Right lobe of liver (tissue), 6 donors: ENCODE measurements at places on chromosomes 13 and 19. TPM values are rescaled to one million over a fixed set of nuclear protein-coding genes. Genes with fewer than 3 reads are reported as not detected.
A peak's percentile ranks its signal among the peaks of the same experiment; 100 is the strongest.

The CPT1C gene
- 0.48 TPM for total RNA-seq

DNA sequence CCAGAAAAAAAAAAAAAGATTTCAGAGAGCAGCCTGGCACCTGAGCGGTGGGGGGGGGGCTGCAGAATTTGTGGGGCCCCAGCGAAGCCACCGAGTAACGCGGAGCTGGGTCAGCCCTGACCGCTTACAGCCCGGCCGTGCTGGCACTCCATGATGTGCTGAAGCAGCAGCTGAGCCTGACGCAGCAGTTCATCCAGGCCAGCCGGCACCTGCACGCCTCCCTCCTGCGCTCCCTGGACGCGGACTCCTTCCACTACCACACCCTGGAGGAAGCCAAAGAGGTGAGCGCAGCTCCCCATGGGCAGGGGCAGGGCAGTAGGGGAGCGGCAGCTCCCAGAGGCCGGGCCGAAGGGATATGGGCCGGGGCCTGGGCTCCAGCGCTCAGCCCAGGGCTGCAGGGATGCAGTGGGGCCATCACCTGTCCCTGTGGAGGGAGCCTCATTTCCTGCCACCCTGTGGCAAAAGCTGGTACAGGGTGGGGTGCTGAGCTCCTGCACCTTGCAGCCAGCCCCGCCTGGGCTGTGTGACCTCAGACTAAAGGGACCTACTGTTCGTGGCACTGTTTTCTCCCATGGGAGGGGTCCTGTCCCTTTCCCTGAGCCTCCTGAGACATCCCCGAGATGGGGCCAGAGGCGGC lies 18.3 kb downstream of the C19orf44 start:
- H3K36me3 ChIP-seq = peaks cover 26% of the 10 kb centered on the region
- no peaks in the 10 kb centered on the region for H3K27me3 ChIP-seq
- no peaks in the 10 kb centered on the region for H3K4me1 ChIP-seq
- H3K4me3 ChIP-seq = no peak overlapping the region
- no peak for DNase-seq
- no peak overlapping the region for H3K27ac ChIP-seq

The ZNF578 gene
- total RNA-seq = not detected

The ANGPTL8 gene
- 284 TPM for total RNA-seq

The GJA3 gene
- not detected for total RNA-seq

DNA sequence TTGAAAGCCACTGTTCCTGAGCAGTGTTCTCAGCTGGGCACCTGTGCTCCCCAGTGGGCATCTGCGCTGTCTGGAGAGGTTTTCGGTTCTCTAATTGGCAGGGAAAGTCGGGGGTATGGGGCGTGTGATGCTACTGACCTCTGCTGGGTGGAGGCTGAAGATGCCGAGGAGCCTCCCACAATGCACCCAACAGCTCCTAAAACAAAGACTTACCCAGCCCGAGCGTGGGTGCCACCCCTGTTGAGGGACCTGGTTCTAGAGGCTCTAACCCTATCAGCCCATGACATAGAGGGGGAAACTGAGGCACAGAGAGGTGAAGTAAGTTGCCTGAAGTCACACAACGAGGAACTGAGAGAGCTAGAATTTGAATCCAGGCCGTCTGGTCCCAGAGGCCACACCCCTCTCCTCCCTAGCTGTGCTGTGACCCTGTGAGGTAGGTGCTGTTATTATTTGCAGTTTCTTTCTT lies 2.3 kb downstream of the SPACA4 start:
- no peak overlapping the region for H3K27ac ChIP-seq
- no peak overlapping the region for H3K4me3 ChIP-seq
- no peaks in the 10 kb centered on the region for H3K36me3 ChIP-seq
- H3K27me3 ChIP-seq = no peaks in the 10 kb centered on the region
- H3K4me1 ChIP-seq = no peaks in the 10 kb centered on the region

DNA sequence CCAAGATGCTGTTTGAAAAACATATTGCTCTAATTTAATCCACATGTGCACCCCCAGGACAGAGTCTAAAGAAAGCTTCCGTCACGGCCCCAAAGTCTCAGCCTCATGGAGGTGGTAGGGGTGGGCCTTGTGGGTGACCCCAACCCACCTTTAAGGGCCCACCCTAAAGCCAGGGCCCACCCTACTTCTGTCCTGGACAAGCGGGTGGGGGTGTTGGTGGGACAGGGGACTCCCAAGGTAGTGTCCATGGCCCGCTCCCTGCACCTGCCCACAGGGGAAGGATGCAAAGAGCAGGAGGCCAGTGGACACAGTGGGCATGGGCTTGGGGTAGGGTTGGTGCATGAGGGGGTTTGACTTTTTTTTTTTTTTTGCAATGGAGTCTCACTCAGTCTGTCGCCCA lies 66.8 kb downstream of the KCTD15 start:
- no peak overlapping the region for H3K4me3 ChIP-seq
- no peaks in the 10 kb centered on the region for H3K27me3 ChIP-seq
- no peaks in the 10 kb centered on the region for H3K4me1 ChIP-seq
- DNase-seq = no peak
- no peak overlapping the region for H3K27ac ChIP-seq

The ZNF345 gene
- 1.2 TPM for total RNA-seq

The UBL5 gene
- total RNA-seq = 167 TPM

DNA sequence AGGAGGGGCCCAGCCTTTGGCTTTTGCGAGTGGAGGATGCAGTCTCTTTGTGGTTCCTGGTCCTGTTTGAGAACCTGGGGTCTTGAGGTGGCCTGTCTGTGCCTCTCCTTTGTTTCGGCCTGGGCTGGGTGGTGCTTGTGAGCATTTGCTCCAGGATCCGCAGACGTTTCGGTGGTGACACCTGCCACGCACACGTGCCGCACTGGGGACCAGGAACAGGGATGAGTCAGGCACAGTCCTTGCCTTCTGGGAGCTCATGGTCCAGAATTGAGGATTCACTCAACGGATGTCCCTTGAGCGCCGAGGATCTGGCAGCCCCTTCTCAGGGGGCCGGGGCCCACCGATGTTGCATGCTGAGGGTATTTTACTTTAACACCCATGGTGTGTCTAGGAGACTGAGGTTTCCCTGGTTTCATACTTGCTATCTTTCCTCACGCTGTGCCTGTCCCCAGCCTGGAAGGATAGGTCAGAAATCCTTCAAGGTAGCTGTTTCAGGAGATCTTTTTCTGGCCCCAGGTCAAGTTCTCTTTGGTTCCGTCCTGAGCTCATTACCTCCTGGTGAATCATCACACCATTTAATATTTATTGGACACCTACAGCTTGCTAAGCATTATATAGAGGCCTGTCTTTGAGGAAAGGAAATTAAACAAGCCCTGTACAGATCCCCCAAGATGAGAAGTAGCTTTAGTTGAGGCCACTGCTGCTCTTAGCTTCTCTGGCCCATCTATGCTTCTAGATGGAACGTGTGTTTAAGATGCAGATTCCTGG lies 5.1 kb downstream of the HDGFL2 start:
- H3K4me1 ChIP-seq = no peaks in the 10 kb centered on the region
- no peak overlapping the region for H3K4me3 ChIP-seq
- no peak for DNase-seq

GRCh38 chr13:49584771-49585182 lies 581 bp downstream of the RCBTB1 start:
- H3K4me1 ChIP-seq = no peaks in the 10 kb centered on the region
- DNase-seq = no peak
- peak overlapping the region; percentile 73 for H3K27ac ChIP-seq
- H3K27me3 ChIP-seq = no peaks in the 10 kb centered on the region
- H3K36me3 ChIP-seq = no peaks in the 10 kb centered on the region
- peak overlapping the region; percentile 73 for H3K4me3 ChIP-seq

The SYNGR4 gene
- total RNA-seq = not detected

The SLC8A2 gene
- total RNA-seq = not detected

DNA sequence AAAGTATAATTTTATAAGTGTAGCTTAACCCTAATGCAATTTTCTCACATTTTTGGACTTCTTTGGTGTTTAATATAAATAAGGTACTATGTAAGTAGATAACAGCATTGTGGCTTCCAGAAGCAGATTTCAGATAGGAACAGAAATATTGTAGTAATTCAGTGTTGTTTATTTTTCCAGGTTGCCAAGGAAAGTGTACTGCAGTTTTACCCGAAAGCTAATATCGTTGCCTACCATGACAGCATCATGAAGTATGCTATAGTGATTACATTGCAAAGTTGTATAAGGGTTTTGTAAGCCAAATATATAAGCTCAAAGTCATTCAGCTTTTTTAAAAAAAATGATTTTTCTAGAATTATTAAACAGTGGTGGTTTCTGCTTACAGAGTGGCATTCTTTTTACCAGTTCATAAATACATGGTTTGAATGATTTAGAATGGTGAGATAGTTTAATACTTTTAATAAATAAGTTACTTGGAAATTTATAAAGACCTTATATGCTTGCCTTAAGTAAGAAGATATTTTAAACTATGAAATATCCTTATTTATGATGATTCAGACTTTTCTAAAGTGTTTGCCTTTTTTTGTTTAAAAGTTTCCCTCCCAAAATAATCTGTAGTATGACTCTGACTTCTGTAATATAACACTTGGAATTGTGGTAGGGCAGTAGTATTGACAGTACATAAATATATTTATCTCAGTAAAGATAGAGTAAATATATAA lies 3.7 kb downstream of the UBA2 start:
- peaks cover 35% of the 10 kb centered on the region for H3K36me3 ChIP-seq
- no peak overlapping the region for H3K27ac ChIP-seq
- H3K27me3 ChIP-seq = no peaks in the 10 kb centered on the region
- H3K4me3 ChIP-seq = no peak overlapping the region
- DNase-seq = no peak

- peak; percentile 37 for DNase-seq
- no peak overlapping the region for H3K27ac ChIP-seq
- H3K27me3 ChIP-seq = no peaks in the 10 kb centered on the region
- H3K36me3 ChIP-seq = no peaks in the 10 kb centered on the region
- H3K4me1 ChIP-seq = no peaks in the 10 kb centered on the region
Observed at GRCh38 chr19:4183967-4184717, 1.7 kb downstream of the ANKRD24 start.

The GRIN3B gene
- total RNA-seq = not detected

GRCh38 chr19:1402411-1403070 lies 1.2 kb upstream of the GAMT start:
- no peaks in the 10 kb centered on the region for H3K36me3 ChIP-seq
- no peaks in the 10 kb centered on the region for H3K27me3 ChIP-seq

- H3K27me3 ChIP-seq = no peaks in the 10 kb centered on the region
- H3K27ac ChIP-seq = no peak overlapping the region
- no peak for DNase-seq
- H3K4me3 ChIP-seq = no peak overlapping the region
- H3K36me3 ChIP-seq = no peaks in the 10 kb centered on the region
Observed at GRCh38 chr19:51450730-51451307, 7.4 kb downstream of the SIGLEC8 start.

DNA sequence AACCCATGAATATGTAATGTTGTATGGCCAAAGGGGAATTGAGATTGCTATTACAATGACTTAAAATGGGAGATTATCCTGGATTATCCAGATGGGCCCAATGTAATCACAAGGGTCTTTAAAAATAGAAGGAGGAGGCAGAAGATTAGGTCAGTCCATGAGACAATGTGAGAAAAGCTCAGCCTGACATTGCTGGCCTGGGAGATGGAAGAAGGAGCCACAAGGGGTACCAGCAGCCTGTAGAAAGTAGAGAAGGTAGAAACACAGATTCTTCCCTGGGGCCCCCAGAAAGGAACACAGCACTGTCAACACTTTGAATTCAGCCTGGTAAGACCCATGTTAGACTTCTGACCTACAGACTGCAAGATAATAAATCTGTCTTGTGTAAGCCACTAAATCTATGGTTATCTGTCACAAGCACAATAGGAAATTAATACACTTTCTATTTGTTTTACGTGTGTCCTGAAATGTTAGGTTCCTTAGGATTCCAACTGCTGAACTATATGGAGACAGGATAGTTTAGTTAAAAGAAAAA lies 132.9 kb upstream of the SERP2 start:
- no peaks in the 10 kb centered on the region for H3K4me1 ChIP-seq
- no peak overlapping the region for H3K4me3 ChIP-seq
- H3K27me3 ChIP-seq = no peaks in the 10 kb centered on the region
- no peak overlapping the region for H3K27ac ChIP-seq

DNA sequence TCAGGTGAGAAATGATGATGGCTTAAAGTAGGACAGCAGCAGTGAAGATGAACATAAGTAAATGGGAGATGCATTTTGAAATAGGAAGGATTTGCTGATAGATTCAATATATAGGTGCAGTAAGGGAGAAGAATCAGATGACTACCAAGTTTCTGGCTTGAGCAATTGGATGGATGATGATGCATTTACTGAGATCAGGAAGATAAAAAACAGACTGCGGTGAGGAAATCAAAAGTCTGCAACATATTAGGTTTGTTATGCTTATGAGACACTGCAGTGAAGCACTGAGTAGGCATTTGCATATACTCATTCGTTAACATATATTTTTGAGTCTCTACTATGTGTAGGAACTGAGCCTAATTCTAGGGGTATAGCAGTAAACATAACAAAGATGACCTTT lies 184.2 kb downstream of the LACC1 start:
- H3K36me3 ChIP-seq = no peaks in the 10 kb centered on the region
- H3K4me3 ChIP-seq = no peak overlapping the region
- no peak overlapping the region for H3K27ac ChIP-seq
- no peaks in the 10 kb centered on the region for H3K27me3 ChIP-seq
- H3K4me1 ChIP-seq = no peaks in the 10 kb centered on the region
- no peak for DNase-seq

GRCh38 chr13:93502987-93503615 lies 276.5 kb downstream of the GPC6 start:
- no peak overlapping the region for H3K4me3 ChIP-seq
- no peaks in the 10 kb centered on the region for H3K4me1 ChIP-seq
- H3K27ac ChIP-seq = no peak overlapping the region
- no peaks in the 10 kb centered on the region for H3K36me3 ChIP-seq

DNA sequence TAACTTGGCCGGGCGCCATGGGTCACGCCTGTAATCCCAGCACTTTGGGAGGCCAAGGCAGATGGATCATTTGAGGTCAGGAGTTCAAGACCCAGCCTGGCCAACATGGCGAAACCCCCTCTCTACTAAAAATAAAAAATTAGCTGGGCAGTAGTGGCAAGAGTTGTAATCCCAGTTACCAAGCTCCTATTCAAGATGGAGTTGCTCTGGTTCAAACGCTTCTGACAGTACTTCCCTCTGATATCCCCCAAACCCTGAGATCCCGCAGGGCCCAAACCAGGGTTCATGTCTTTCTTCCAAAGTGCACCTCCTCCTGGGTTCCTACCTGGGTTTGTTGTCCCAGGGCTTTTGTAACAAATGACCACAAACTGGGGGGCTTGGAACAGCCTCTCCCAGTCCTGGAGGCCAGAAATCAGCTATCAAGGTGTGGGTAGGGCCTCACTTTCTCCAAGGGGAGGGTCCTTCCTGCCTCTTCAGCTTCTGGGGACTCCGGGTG lies 13.7 kb downstream of the CELF5 start:
- no peaks in the 10 kb centered on the region for H3K27me3 ChIP-seq
- no peaks in the 10 kb centered on the region for H3K36me3 ChIP-seq
- H3K27ac ChIP-seq = no peak overlapping the region
- no peak for DNase-seq

- no peak overlapping the region for H3K4me3 ChIP-seq
- H3K27ac ChIP-seq = peak overlapping the region; percentile 41
- no peaks in the 10 kb centered on the region for H3K27me3 ChIP-seq
- H3K36me3 ChIP-seq = no peaks in the 10 kb centered on the region
Observed at GRCh38 chr13:27379694-27380641, 44.5 kb upstream of the GTF3A start.

GRCh38 chr13:84917252-84917878 lies 881.9 kb downstream of the SLITRK6 start:
- H3K36me3 ChIP-seq = no peaks in the 10 kb centered on the region
- H3K27ac ChIP-seq = no peak overlapping the region
- no peaks in the 10 kb centered on the region for H3K4me1 ChIP-seq
- H3K4me3 ChIP-seq = no peak overlapping the region
- no peaks in the 10 kb centered on the region for H3K27me3 ChIP-seq
